Neural crest cell (in vitro differentiated cells): ENCODE measurements at places on chromosomes 6 and 20.
A peak's percentile ranks its signal among the peaks of the same experiment; 100 is the strongest.

GRCh38 chr6:44116641-44117382, 10.4 kb downstream of the MRPL14 start:
- DNase-seq, result no peak

GRCh38 chr6:142871910-142872331, 73.1 kb downstream of the HIVEP2 start:
- DNase-seq, result no peak

DNA sequence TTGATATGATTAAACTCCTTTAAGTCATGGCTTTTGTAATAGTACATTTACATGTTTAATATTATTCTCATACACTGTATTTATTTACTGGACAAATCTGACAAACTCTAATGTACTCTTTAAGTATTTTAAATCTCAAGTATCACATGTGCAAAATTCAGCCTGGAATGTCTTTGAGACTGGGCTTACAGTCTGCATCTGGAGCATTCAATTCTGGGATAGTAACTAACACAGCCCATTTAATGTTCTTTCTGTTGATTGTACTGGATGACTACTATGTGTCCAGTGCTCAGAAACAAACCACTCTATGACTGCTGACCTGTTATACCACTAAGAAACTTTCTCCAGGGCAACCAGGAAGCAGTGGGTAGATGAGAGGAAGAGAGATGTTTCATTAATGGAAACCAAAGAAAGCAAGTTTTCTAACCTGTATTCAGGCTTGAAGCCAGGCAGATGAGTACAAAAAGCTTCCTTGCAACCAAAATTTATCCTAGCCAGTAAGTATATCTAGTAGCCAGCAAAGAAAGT, 26.8 kb downstream of the FBXL4 start:
- no peak for DNase-seq

DNA sequence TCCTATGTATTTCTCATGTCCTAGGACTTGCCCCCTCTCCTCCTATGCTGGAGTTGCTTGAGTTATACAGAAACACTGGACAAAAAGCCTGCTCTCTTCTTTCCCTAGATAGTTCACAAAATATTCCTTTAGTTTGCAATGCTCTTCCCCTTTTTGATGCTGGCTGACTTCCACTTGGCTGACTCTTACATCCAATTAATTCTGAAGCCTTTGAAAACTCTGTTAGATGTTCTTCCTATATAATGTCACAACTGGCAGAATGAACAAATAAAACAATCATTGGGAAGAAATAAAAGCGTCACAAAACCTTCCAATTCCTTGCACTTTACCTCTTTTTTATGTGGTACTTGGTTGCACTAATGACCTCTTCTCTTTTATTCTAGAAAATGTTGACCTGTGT, 253.8 kb upstream of the CITED2 start:
- no peak for DNase-seq

- DNase-seq, result peak; percentile 25
Measured at GRCh38 chr20:63236116-63236837, 572 bp downstream of the BIRC7 start.

GRCh38 chr6:159646733-159647132, 46.3 kb downstream of the SOD2 start:
- no peak for DNase-seq

DNA sequence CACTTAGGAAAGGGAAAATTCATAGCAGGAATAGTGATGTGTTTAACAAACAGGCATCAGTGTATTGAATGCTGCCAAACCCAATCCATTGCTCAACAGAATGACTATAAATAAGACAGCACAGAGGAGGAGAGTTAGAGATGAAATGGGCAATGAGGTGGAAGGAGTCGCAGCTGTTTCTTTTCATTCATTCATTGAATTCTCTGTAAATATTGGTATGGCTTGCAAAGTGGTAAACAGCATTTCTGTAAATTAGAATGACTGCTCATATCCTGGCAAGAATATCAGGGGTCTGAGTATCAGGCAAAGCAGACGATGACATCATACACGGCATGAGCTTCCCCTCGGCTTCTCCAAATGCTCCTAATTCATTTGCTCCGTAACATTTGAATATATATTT, 703.6 kb upstream of the SLC35B3 start:
- DNase-seq, result no peak

DNA sequence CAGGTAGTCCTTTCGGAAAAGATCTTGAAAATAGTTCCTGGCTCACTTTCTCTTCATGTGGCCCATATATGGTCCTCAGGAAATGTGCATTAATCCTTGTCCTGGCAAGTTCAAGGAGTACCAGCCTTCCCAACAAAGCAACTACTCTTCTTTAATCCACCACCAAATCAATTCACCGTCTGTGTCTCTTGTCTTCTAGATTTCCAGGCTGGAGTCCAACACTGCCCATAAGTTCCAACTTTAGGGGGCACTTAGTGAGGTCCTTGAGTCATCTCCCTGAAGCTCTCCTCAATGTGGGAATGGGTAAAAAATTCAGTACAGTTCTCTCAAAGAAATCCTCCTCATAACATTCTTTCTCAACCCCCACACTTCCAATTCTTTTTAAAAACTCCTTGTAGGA, 6.9 kb upstream of the DAAM2 start:
- DNase-seq, result no peak

DNA sequence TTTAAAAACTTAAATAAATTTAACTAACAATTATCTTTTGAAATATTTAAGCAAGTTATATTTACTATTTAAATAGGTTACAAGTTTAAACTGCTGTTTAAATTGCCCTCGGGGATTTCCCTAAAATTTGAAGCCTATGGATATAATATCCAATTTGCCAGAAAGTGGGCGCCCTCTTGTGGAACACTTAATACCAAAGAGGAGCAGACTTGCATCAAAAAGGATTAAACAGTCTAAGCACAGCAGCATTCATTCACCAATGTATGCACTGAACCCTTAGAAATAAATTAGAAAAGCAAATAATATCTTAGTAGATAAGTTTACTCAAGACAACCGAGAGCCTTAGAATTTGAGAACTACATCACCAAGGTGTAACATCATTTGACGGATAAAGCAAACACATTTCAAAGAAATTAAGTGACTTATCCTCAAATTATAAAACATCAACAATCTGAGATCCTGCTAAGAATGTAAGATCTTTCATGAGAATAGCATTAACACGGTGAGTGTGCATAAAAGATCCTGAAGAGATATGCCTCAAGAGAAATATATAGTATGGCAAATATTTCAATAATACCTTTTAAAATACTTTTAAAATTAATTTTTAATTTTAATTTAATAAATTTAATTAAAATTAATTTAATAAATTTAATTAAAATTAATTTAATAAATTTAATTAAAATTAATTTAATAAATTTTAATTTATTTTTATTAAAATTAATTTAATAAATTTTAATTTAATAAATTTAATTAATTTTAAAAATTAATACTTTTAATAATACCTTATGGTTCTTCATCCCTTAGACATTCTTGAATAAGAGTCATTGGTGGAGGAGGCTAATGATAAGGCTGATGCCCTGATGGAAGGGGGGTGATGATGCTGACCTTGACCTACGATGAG, 11.5 kb upstream of the MEP1A start:
- DNase-seq, result peak; percentile 50

GRCh38 chr20:36051318-36052116, 83.1 kb downstream of the CNBD2 start:
- no peak for DNase-seq

DNA sequence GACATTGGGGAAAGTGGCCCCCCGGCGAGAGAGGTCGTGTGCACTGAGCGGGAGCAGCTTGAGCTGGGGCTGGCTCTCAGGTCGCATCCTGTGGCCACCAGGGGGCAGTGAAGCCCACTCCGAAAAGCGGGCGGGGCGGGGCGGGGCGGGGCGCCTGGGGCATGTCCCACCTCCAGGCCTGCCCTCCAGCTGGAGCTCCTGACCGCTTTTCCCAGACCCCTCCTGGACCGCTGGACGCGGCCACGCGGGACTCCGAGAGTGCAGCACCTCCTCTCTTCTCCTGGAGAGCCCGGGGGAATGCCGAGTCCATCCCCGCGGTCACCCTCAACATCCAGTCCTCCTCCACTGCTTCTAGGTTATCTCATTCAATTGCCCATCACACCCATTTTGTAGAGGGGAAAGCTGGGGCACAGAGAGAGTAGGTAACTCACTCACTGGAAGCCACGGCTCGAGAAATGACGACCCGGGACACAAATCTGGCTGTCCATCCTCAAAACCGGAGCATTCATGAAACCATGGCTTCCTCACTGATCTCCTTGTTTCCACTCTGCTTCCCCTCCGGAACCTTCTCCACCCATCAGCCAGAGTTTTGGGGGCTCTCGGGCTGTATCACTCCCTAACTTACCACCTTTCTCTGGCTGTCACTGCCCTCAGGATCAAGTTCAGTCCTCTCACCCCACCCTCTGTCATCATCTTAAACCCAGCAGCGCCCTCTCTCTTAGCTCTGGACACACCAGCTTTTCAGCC, 24.1 kb downstream of the COX4I2 start:
- peak; percentile 89 for DNase-seq

GRCh38 chr20:60806354-60806753, 445.7 kb upstream of the CDH4 start:
- no peak for DNase-seq

- no peak for DNase-seq
Measured at GRCh38 chr20:40441771-40442170, 247.3 kb downstream of the MAFB start.

GRCh38 chr6:39493174-39493573, 170.7 kb upstream of the KCNK16 start:
- no peak for DNase-seq

DNA sequence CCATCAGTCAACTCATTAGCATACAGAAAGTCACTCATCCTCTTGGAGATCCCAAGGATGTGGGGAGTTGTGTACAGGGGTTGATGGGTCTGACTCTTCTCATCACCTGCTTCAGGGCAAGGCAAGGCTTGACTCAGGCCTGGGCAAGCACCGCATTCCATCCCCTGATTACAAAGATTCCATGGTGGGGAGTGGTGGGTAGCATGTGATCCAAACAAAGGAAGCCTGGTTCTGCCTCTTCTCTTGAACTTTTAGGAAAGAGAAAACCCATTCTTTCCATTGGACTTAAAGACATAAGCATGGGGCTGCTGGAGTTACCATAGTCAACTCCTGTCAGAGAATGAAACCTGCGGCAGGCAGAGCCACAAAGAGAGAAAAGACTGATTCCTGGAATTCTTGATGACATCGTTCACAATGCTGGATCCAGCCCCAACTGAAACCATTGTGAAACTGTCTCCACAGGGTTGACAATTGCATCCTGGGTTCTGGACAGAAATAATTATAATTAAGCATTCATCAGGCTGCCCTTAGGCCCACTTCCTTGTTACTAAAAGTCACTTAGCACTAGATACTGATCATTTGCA, 235.8 kb upstream of the KCNG1 start:
- DNase-seq, result no peak

- DNase-seq, result no peak
Measured at GRCh38 chr6:111805511-111806164, 67.6 kb downstream of the FYN start.

DNA sequence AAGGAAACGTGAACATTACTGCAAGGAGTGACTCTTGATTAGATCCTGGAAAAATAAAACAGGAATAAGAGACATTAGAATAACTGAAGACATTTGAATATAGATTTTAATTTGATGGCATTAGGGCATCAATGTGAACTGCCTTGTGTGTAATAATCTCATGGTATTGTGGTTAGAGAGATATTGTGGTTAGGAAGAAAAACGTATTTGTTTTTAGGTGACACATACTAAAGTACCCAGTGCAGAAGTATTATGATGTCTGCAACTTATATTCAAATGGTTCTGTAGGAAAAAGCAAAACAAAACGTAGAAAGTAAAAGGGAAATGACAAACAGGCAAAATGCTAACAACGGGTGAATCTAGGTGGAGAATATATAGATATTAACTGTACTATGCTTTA, 65.9 kb upstream of the OGFRL1 start:
- DNase-seq, result no peak

GRCh38 chr6:10309457-10310329, 105.2 kb downstream of the TFAP2A start:
- DNase-seq, result no peak

- DNase-seq, result no peak
Measured at GRCh38 chr6:35419417-35419816, 32.7 kb upstream of the FANCE start.

GRCh38 chr20:33130568-33131061, 37.3 kb upstream of the BPIFA2 start:
- DNase-seq, result no peak

DNA sequence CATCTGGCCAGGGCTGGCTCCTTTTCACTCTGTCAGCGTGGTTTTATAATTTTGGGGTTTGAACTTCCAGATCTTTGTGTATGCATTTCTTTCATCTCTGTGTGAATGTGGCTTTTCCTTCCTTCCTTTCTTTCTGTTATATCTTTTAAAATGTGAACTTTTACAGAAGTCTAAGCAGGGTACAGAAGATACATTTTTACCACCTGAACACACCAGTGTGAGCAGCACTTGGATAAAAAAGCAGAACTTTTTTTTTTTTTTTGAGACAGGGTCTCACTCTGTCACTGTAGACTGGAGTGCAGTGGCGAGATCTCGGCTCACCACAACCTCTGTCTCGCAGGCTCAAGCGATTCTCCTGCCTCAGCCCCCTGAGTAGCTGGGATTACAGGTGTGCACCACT, 20.5 kb downstream of the CEBPB start:
- no peak for DNase-seq

DNA sequence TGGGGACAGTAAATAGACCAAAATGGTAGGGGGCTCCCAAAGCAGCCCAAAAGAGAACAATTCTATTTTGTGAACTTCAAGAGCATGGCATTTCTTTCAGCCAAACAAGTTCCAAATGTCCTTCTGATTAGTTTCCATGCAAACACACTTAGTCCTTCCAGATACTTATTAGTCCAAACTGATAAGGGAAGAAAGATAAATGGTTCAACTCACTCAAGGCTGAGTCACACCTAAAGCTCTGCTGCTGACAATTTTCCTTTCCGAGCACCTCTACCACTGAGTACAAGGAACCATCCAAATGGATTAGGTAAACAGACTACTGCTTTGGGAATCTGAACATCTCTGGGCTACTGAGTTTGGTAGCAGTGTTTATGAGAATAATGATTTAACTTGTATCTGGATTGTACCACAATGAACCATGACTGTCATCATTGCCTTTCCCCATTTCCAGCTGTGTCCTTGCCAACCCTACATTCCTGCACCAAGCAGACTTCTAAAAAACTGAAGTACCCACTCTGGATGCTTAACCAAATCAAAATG, 71.2 kb downstream of the TNFRSF21 start:
- DNase-seq, result no peak

- DNase-seq, result no peak
Measured at GRCh38 chr6:27834879-27835549, 77.2 kb downstream of the OR2B2 start.
